ENCODE measurements at places on chromosomes 13 and 19.

- no peak for DNase-seq
Observed at GRCh38 chr13:22549126-22549525, 631.7 kb upstream of the SGCG start.

DNA sequence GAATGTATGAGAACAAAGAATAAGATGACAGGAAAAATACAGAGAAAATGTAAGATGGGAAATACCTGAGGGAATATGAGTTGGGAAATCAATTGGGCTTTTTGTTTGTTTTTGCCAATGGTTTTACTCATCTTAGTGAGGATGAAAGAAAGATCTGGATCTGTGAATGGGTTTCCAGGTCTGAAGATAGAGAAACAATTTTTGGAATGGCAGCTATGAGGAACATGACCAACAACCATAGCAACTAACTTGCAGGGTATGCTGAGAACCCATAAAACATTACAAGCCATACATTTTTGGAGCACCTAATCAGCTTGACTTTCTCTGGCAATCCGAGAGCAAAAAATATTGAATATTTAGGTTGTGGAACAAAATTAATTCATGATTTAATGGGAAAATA, 290.0 kb downstream of the KCTD12 start:
- DNase-seq, result no peak

DNA sequence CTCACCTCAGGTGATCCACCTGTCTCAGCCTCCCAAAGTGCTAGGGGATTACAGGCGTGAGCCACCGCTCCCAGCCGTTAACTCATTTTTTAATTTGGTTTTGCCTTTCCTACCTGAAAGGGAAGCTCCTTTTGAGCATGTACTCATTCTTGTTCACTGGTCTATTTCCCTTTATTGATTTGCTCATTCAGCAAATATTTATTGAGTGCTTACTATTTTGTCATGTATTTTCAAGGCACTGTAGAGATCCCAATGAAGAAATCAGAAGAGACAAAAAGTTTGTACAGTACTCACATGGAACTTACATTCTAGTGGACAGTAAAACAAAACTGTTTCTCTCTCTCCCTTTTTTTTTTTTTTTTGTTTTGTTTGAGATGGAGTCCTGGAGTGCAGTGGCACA, 13.8 kb downstream of the SPACA6 start:
- DNase-seq, result no peak

DNA sequence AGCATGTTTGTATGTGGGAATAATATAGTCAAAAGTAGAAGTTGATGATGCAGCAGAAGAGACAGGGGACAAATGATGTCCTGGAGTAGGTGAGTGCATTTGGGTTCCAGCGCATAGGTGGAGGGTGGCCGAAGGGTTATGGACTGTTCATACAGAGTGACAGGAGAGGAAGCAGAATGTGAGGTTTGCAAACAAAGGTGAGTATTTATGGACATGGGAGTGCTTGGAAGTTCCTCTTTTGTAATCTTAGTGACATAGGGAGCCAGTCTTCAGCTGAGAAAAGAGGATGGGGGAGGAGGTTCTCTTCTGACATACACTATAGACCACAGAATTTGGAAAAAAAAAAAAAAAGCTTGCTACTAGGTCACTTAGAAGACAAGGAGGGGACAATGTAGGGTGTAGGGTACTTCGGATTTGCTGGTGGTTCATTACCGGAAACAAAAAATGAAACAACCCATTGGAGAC, 331.6 kb downstream of the DLEU7 start:
- no peak for DNase-seq

DNA sequence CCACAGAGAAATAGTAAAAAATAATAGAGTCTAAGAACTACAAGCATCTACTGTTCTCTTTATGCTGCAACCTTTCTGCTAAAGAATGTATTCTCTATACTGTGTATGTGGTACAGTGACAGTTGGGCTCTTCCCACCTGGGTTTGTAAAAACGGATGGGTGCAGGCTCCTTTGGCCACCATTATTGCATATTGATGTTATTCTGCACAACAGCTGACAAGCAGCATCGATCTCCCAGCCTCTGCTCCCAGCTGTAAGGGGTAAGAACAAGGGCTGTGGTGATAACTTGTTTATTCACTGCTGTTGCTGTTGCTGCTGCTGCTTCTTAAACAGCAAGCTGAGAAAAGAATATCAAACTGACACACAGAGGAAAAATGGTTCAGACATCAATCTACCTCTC, 56.1 kb downstream of the KCNRG start:
- no peak for DNase-seq

DNA sequence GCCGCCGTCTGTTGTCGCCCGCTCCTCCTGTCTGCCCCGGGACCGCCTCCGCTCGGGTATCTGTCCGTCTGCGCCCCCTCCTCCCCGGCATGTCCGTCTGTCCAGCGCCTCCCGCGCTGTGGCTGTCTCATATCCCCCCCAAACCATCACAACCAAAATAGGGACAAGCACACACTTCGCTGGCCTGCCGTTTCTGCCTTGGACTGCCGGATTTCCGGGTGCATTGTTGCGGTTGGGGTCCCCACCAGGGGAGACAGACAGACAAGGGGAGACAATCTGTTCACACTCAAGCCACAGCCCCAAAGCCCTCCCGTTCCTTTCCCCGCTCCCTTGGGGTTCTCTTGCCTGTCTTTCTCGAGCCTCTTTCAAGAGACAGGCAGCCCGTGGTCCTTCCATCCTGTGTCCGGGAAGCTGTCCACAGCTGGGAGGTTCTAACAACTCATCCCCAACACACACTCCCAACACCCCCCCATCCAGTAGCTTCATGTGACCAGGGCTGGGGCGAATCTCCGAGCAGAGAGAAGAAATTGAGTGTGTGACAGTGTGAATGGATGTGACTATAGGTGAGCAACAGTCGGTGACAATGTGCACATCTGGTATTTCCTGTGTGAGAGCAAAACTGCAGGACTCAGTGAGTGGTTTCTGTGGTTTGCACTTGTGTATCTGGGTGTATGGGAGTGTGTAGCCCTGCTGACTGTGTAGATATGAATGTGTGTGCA, 16.5 kb upstream of the FOSB start:
- no peak for DNase-seq

DNA sequence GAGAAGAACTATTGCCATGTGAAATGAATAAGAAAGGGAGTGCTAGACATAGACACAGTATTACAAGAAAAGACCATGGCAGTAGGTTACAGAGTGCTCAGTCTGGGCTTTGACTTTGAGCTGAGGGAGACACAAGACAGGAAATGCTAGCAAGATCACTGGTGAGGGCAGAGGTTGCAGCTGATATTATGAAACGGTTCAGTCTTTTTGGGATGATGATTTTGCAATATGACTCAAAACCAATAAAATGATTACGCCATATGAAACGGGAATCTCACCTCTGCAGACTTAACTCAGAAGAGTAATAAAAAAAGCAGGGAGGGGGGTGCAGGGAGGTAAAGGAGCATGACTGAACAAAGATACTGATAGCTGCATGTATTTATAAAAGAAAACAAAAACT, 123.1 kb downstream of the RBM26 start:
- DNase-seq, result no peak
